ENCODE measurements at places on chromosomes 4 and X.

GRCh38 chr4:165612936-165613335, 234.1 kb downstream of the CPE start:
- DNase-seq: no peak

- DNase-seq: peak; percentile 4
Measured at GRCh38 chr4:100742045-100742444, 224.2 kb upstream of the EMCN start.

DNA sequence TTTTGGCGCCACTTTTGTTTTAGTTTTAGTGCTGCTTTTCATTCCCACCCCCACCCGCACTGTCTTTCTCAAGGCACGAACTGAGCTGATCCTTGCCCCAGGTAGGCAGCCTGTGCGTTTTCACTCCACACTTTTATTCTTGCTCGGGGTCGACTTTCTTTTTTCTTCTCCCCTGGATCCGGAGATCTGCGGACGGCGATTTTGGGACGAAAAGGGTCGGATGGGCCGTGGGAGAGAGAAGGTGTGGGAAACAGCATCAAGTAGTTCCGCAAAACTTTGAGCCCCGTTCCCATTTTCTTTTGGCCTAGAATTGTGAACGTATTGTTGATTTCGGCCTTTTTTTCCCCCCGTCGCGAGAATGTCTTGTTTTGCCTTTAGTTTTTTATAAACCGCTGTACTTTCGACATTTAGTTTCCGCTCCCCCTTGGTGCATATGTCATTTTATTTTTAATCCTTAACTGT, 531 bp downstream of the STAG2 start:
- DNase-seq: no peak

DNA sequence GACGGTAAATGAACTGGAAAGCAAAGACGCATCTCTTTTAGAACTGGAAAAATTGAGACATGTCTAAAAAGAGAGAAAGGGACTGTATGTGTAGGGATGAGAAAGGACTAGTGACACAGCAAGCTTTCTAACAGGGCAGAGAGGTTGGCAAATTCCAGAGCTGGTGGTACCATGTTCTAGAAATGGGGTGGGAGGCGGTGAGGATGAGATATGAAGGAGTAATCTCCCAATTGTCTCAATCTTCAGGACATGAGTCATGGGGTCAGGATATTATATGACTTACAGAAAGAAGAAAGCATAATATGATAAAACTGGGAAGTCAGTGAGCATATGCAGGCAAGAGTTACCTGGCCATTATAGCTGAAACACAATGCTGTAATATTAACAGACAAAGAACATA, 14.2 kb downstream of the TAB3 start:
- no peak for DNase-seq

GRCh38 chr4:165718660-165719059, 154.4 kb upstream of the TLL1 start:
- no peak for DNase-seq

DNA sequence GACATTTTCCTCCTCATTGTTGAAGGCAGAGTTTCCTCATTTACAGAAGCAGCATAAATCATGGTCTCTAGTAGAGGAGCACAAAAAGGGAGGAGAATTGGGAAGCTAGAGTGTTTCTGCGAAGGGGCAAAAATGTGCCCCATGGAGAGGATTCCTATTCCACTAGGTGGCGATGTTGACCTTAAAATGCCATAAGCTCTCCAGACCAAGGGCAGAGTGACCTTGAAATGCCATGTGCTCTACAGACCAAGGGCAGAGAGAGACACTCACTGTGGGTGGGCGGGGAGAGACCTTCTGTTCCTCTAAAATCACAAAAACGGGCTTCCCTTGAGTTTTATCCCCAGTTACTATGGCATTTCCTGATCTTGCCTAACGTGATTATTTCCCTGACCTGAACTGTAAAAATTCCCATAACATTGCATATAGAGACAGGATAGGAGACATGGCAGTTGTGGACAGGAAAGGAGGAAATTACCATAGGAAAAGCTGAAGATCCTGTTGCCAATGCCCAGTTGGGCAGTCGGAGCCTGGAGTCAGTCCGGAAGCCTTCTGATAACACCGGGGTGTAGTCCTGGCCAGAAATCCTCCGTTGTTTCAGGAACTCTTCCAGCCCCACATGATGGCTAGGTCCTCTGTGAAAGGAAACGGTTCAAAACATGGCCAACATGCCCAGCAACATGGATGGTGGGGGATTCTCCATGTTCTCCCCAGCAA, 567.7 kb downstream of the MAGEB5 start:
- peak; percentile 71 for DNase-seq

DNA sequence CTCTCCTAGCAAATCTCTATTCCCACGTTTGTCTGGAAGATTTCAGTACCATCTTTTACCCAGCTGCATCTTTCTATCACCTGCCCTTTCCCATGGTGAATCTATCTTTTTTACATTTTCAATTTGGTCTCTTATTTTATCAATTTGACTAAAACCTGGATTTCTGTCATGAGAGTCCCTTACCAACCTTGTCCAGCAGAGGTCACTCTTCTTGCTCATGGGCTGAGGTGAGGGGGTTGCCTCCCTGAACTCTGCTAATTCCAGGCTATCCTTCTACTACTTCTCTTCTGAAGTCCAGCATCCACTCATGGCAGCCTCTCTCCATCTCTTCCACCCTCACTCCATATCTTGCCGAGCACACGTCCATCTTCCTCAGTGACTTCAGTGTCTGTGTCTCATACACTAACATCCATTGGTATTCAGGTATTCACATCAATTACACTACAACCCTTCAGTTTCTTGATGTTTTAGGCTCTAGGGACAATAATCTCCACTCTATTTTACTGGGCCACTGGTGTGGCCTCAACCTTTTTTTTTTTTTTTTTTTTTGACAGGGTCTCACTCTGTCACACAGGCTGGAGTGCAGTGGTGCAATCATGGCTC, 17.8 kb upstream of the ZNF827 start:
- peak; percentile 59 for DNase-seq

GRCh38 chr4:147182041-147182440, 236.4 kb upstream of the TTC29 start:
- DNase-seq: no peak

DNA sequence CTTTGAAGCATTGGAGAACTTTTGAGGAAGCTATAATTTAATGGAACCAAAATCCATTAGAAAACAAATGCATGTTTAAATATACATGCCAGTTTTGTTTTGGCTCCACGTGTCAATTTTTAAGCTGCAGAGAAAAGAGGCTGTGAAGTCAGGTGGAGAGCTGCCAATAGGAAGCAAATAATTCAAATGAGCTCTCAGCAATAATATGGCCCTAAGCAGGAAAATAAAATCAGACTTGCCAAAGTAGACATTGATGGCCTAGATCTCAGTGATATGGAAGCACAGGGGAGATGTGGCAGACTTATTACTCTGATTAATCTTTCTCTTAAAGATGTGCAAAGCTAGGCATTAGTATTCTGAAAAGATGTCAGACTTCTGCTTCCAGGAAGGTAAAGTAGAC, 769.8 kb upstream of the NDST4 start:
- DNase-seq: peak; percentile 21

DNA sequence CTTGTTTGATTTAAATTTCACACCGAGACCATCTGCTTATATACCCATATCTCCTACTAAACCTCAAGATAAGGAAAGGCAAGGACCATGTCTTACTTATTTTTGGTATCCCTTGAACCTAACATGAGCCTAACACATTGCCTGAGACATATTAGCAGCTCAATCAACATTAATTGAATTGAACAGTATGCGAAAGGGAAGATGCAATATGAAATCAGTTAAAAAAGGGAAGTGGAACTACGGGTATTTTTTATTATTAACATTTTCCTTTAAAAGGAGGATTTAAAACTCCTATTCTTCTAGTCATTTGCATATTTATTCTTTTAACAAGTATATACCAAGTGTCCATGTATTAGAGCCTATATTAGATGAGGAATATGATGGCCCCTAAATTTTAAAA, 197.0 kb downstream of the CAMK2D start:
- no peak for DNase-seq

GRCh38 chr4:164802301-164802901, 48.5 kb downstream of the SMIM31 start:
- DNase-seq: no peak

DNA sequence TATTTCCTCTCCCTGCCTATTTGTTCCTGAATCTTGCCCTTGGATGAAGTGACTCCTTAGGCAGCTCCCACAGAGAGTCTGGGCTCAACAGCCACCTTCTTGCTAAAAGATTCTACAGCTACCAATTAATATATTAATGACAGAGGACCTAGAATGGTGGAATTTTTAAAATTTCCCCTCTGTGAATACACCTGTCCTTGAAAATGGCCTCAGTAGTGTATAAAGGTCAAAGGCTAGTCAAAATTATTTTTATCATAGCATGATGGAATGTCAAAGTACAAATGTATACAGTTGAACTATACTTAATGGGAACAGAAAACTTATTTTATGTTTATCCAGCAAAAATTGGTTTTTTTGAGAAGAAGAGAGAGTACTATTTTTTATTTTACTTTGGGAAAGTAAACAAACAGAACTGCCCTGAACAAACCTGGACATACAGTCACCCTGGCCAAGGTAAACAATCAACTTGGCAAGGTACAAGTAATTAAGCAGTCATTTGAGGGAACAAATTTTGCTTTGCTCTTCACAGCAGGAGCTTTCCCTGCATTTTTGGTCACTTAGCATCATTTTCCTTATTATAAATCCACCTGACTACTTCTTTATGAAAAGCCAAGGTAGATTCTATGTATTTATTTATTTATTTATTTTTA, 250.8 kb downstream of the INPP4B start:
- no peak for DNase-seq

DNA sequence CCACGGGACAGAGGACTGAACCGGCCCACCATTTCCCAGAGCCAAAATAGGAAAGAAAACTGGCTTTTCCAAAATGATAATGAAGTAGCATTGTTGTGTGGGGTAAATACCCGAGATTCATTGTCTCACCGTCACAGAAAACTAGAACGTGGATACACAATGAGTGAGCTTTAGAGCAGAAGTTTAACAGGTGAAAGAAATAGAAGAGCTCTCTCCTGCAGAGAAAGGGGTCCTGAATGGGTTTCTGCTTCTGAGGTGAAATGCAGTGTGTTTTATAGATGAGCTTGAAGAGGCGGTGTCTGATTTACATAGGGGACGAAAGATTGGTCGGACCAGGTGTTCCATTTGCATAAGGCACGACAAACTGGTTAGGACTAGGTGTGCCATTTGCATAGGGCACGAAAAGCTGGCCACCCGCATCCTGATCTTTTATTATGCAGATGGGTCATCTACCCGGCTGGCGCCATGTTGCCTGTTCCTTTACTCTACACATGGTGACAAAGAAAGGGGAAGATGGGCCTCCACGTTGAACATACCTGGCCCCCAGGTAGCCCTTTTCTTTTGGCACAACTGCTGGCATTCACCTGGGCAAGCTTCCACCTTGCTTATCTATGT, 118.1 kb downstream of the ATXN3L start:
- no peak for DNase-seq

Data from KBM-7 (cell line).